NCI-H1694 treated with DMSO at 0.1 percent for 48 hours (cell line): ENCODE measurements at places on chromosomes 11 and 22.

DNA sequence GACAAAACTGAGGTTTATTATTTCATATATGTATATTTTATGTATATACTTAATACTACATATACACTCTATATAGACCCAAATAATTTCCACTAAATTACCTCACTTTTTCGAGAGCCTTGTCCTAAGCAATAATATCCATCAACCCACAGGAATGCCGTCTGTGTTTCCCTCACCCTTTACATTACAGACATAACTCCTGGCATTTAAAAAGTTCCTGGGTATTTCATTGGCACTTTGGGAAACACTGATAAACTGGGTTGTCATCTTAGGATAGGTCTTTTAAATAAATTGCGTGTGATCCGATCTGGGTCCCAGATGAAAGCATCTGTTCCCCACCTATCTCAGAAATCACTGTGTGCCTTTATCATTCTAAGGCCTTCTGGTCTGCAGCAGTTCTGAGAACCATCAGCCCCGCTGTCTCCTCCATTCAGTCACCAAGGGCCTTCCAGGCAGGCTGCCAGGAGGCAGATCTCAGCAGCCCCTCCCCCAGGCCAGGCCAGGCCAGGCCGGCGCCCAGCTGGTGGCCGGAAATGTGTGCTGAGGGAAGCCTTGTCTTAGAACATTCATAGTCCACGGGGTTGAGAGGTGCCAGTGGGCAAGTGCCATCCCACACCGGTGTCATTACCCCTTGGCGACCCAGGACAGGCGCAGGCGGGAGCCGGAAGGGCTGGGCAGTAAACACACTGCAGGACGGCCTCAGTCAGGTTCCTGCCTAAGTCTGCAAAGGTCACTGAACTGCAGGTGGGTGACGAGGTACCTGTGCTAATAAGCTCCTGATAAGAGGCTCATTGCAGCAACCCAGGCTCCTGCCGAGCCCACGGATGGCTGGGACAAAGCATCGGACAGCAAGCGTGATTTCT lies 3.3 kb downstream of the FGF19 start:
- DNase-seq: no peak

DNA sequence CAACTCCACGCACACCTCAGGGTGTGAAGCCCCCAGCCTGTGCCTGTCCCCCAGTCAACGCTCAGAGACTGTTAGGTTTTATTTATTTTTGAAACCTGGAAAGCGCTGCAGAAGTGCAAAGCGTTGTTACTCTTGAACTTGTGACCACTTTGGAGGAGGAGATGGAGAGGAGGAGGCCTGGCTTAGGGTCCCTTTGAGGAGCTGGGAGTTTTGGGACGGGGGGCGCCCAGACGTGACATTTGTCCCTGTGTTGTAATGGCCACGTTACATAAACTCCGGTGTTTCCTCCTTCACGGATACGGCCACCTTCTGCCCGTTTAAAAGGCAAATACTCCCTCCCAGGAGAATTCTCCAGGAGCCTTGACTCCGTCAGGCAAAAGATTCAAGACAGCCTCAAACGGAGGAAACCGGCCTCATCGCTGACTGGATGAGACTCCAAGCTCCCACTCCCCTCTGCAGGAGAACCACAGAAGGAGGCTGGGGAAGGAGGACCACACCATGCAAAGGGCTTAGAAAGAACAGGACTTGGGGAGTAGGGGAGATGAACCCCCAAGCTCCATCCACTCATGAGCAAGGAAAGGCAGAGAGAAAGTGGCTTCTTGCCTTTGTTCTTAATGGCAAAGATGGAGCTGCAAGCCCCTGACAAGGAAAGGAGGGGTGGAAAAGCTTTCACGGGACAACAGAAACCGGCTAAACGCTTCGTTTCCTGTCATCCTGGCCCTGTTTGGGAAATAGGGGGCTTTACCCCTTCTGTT lies 630 bp downstream of the PIK3IP1 start:
- no peak for DNase-seq

DNA sequence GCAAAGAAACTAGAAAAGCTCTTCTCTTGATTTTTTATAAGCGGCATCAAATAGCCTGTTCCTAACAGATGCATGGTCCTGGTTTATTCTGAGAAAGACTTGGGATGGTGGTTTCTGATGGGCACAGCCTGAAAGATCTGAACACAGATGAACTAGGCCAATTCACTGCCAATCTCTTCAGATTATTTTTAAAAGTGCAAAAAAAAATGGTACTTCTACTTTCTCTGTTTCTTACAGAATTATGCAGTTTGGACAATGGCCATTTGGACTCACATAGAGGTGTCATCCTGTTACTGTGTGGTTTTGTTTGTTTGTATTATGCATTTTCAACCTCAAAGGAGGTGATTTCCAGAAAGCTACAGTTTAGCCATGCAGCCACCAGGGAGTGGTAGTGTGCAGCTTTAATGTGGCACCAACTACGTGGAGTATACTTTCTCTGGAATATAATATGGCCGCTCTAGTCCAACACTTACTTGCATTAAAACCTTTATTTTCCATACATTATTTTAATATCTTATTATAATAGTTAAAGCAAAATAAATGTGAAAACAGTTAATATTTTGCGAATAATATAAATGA lies 469.8 kb upstream of the KIRREL3 start:
- no peak for DNase-seq

- DNase-seq: no peak
Measured at GRCh38 chr11:79449040-79449439, 8.2 kb upstream of the TENM4 start.

DNA sequence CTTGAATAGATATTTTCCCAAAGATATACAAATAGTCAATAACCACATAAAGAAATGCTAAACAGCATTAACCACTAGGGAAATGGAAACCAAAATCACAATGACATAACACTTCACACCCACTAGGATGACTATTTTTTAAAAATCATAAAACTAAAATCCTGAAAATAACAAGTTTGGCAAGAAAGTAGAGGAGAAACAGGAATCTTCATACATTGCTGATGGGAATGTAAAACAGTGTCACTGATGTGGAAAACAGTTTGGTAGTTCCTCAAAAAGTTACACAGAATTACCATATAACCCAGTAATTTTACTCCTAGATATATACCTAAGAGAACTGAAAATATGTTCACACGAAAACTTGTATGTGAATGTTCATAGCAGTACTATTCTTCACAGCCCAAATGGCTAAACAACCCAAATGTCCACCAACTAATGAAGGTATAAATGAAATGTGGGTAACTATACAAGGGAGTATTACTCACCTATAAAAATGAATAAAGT lies 12.5 kb downstream of the PICALM start:
- DNase-seq: no peak

DNA sequence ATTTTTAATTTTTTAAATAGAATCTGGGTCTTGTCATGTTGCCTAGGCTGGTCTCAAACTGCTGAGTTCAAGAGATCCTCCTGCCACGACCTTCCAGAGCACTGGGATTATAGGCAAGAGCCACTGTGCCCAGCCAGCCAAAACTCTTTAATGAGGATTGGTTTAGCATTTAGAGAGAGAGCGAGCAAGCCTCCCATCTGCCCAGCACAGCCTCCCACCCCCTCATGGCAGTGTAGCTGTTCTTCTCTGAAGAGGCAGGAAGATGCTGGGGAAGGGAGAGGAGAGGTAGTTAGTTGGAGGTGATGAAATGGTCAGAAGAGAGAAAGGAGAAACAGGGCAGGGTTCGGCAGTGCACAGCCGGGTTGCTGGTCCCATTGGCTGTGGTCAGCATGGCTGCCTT lies 105.7 kb downstream of the SCN3B start:
- no peak for DNase-seq

- no peak for DNase-seq
Measured at GRCh38 chr22:32692371-32692770, 109.1 kb upstream of the TIMP3 start.

DNA sequence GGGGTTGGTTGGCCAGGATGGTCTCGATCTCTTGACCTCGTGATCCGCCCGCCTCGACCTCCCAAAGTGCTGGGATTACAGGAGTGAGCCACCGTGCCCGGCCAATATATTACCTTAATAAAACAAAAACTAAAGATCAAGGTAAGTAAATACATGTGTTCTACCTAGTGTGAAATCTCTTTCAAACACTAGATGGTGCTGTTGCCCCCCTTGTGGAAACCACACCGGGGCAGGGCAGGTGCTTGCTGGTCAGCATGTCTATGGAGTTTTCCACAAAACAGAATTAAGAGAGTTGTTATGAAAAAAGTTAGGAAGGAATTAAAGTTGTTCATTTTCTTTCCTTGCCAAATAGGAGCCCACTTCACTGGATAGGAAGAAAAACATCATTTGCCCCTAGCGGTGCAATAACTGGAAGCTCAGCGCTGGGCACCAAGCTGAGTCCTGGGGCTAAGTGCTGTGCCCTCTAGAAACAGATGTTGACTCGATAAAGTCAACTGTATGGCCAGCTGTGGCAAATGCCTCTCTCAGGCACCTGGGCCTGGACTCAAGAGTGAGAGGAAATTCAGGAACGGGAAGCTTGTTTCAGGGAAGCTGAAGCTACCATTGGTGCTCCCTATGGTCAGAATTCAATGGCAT lies 6.3 kb upstream of the KCNJ5 start:
- peak; percentile 15 for DNase-seq

DNA sequence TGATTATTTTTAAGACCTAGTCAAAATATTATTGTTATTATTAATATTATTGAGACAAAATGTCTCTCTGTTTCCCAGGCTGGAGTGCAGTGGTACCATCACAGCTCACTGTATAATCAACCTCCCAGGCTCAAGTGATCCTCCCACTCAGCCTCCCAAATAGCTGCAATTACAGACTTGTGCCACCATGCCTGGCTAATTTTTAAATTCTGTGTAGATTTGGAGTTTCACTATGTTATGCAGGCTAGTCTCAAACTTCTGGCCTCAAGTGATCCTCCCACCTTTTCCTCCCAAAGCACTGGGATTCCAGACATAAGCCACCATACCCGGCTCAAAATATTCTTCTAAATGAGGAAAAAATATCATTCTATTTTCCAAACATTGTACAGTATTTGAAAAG lies 37.0 kb downstream of the SLC36A4 start:
- DNase-seq: no peak

- DNase-seq: no peak
Measured at GRCh38 chr11:11558396-11558795, 63.4 kb downstream of the GALNT18 start.

DNA sequence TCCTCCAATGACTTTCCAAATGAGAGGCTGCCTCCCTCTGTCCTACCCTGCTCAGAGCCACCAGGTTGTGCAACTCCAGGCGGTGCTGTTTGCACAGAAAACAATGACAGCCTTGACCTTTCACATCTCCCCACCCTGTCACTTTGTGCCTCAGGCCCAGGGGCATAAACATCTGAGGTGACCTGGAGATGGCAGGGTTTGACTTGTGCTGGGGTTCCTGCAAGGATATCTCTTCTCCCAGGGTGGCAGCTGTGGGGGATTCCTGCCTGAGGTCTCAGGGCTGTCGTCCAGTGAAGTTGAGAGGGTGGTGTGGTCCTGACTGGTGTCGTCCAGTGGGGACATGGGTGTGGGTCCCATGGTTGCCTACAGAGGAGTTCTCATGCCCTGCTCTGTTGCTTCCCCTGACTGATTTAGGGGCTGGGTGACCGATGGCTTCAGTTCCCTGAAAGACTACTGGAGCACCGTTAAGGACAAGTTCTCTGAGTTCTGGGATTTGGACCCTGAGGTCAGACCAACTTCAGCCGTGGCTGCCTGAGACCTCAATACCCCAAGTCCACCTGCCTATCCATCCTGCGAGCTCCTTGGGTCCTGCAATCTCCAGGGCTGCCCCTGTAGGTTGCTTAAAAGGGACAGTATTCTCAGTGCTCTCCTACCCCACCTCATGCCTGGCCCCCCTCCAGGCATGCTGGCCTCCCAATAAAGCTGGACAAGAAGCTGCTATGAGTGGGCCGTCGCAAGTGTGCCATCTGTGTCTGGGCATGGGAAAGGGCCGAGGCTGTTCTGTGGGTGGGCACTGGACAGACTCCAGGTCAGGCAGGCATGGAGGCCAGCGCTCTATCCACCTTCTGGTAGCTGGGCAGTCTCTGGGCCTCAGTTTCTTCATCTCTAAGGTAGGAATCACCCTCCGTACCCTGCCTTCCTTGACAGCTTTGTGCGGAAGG lies 2.9 kb downstream of the APOC3 start:
- no peak for DNase-seq

DNA sequence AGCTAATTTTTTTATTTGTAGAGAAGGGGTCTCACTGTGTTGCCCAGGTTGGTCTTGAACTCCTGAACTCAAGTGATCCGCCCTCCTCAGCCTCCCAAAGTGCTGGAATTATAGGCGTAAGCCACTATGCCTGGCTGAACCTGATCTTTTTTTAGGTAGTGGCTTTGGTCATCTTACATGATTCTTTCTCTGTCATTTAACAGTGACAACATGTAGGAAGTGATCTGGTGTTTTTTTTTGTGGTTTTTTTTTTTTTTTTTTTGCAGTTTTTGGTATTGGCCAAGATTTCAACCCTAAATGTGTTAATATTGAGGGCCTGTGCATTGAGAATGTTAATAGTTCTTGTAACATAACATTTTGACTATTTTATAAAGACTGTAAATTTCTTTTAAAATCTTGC lies 8.0 kb upstream of the FERMT3 start:
- DNase-seq: no peak

DNA sequence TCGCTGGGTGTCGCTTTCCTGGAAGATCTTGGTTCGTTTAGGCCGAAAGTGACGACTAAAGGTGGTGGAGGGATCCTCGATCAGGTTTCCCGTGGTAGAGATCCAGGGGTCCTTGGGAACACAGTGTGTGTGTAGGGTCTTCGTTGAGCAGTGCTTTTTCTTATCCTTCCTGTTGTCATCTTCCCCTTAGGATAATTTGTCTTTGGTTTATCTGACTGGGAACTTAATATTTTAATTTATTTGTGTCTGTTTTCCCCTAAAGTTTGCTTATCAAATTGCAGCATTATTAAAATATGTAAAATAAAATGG lies 403 bp downstream of the RBM7 start:
- no peak for DNase-seq

DNA sequence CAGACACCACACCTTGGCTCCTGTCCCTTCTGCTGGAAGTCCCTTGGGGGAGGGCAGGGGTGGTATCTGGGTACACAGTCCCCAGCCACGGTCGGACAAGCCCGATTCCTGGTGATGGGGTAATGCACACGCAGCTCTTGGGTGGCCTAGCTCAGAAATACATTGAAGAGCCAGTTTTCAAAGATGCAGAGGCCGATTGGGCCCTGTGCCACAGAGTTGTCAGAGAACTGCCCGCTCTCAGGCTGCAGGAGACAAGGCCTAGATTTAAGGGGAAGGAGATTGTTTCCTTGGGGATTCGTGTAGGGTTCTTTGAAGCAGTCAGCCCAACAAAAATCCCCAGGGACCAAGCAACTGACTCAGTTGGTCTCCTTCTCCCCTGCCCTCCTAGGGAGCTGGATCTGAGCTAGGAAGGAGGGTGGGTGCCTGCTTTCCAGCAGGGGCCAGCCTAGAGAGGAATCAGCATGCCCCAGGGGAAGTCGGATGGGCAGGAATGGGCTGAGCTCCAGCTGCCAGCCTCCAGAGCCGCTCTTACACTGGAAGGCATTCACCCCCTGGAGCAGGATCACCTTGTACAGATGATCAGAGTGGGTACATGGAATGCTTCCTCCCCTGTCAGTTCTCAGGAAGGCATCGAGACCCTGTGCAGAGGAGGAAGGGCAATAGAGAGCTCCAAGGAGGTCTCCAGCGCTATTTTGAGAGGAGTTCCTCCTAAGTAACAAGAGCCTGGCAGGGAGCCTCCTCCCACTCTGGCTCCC lies 3.3 kb upstream of the SCN4B start:
- DNase-seq: no peak
